ENCODE measurements at places on chromosomes 12 and 14. TPM values are rescaled to one million over a fixed set of nuclear protein-coding genes. Genes with fewer than 3 reads are reported as not detected.

Gene MYO1H
- not detected for total RNA-seq

Gene LBHD2
- not detected for total RNA-seq

Gene AP4S1
- 15.8 TPM for total RNA-seq

Gene OLR1
- not detected for total RNA-seq

Gene RPL10L
- total RNA-seq, result not detected

Gene AKAP3
- 0.52 TPM for total RNA-seq

Gene GZMB
- not detected for total RNA-seq

Gene LTBP2
- 211 TPM for total RNA-seq

Data from LHCN-M2 (cell line).